ENCODE measurements at places on chromosomes 11 and 22.

DNA sequence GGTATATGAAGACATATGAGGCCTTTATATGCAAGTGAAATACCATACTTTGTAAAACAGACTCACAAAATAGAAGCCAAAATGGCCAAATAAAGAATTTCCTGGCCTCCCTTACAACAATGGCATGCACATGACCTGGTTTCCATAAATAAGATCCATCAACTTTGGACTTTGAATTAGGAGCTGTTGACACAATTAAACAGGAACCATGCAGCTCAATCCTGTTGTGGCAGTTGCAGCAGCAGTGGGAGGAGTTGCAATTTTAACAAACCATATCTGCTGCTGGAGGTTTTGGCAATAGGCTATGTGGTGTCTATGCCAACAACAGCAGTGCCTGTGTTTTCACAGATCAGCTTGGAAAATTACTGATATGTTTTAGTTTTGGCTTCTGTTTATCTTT lies 818.6 kb downstream of the FAM181B start:
- no peak for DNase-seq

DNA sequence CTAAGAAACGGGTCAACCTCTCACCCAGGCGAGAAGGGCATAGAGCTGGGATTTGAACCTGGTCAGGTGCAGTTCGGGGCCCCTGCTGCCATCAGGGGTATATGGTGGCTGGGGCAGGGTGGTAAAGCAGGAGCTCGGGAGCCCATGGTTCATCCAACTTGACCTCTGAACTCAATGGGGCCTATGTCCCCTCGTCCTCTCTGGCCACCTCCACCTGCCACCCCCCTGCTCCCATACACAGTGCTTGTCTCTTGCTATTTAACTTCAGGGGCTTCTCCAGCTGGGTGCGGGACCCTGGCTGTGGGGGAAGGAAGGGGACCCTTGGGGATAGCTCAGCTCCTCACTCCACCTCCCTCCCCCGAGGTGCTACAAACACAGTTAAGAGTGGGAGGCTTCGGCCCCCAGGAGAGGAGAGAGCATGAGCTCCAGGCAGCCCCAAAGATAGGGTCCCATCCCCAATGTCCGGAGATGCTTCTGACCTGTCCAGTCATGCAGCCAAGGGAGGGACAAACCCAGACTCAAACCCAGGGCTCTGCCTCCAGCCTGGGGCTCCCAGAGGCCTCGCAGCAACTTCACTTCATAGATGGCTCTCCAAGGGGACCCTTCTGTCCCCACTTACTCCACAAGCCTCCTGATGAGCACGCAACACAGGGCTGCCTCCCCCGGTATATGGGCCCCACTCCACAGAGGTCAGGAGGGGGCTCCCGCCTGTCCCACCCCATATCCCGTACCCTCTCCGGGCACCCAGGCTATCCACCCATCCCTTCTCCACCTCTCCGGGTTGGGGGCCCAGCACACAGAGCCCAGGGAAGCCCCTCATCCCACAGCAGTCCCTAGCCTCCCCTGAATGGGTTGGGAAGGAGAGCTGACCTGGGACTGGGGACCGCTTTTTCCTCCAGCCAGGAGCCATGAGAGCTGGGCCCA lies 712 bp downstream of the IL2RB start:
- DNase-seq = no peak

GRCh38 chr22:44277386-44278135 lies 35.2 kb downstream of the SHISAL1 start:
- DNase-seq = no peak

- no peak for DNase-seq
These were observed 67.3 kb downstream of the HIPK3 start for GRCh38 chr11:33324302-33324985.

DNA sequence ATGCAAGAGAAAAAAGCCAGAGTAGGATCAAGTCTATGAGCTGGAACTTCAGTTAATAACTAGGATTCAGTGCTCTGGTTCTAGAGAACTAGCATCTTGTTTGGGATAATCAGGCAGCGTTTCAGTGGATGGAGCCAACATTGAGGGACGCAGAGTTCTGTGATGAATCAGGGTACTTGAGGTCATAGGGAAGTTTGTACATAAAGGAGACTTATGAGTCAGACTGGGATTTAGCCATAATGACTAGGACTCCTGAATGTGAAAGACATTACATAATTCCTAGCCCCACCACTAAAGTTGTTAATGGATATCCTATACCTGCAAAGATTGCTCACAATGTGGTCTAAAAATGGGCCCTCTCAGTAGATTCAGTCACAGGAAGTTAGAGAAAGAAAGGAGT lies 6.8 kb downstream of the SLN start:
- DNase-seq = peak; percentile 90

- peak; percentile 82 for DNase-seq
These were observed 6.9 kb downstream of the BCL9L start for GRCh38 chr11:118918686-118919280.

DNA sequence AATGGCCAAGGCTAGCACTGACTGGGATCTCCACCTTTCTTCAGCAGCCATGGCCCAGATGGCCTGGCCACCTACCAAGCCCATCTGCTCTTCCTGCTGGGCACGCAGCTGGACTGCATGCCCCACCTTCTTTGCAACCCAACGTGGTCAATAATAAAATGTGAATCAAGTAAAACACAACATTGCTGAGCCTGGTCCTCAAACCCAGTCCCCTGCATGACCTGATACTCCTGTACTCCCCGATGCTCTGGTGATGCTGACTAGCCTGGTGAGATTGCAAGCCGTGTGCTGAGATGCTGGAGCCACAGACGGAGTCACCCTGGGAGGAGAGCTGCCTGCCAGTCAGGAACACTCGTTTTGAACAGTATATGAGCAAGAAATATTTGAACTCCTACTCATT lies 34.0 kb downstream of the PARVG start:
- DNase-seq = no peak

DNA sequence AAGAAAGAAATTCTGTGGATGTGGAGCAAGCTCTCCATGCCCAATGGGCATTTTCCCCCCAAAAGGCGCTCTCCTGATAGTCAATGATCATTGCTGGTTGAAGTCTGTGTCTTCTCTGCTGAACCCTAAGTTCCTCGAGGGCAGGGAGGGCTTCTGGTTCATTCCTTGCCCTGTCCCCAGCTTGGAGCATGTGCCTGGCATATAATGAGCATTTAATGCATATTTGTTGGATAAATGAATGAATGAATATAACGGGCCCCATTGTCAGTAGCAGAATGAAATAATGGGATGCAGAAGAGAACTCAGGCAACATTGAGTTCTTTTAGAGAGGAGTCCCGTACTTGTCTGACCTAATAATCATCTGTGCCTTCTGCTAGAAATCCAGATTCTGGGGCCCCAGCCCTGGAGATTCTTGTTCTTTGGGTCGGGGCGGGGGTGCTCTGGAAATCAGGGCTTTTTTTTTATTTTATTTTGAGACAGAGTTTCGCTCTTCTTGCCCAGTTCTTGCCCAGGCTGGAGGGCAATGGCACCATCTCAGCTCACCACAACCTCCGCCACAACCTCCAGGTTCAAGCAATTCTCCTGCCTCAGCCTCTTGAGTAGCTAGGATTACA lies 64.4 kb downstream of the CD82 start:
- DNase-seq = no peak

- DNase-seq = no peak
These were observed 77.8 kb downstream of the C11orf91 start for GRCh38 chr11:33622806-33623205.

DNA sequence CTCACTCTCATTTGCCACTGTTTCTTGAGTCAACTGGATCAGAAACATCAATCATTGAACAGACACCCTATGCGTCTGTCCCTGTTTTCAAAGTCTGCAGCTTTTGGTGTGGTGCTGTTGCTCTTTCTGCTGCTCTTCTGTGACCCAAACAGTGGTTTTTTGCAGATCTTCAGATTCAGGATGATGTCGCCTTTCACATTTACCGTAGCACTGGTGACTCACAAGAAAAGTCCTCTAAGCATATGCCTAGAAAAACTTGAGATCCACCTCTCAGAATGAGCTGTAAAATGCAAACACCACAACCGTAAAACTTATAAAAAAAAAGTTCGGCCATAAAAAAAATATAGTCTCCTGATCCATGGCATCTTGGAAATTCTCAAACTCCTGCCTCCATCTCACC lies 400.4 kb downstream of the NTM start:
- peak; percentile 50 for DNase-seq

DNA sequence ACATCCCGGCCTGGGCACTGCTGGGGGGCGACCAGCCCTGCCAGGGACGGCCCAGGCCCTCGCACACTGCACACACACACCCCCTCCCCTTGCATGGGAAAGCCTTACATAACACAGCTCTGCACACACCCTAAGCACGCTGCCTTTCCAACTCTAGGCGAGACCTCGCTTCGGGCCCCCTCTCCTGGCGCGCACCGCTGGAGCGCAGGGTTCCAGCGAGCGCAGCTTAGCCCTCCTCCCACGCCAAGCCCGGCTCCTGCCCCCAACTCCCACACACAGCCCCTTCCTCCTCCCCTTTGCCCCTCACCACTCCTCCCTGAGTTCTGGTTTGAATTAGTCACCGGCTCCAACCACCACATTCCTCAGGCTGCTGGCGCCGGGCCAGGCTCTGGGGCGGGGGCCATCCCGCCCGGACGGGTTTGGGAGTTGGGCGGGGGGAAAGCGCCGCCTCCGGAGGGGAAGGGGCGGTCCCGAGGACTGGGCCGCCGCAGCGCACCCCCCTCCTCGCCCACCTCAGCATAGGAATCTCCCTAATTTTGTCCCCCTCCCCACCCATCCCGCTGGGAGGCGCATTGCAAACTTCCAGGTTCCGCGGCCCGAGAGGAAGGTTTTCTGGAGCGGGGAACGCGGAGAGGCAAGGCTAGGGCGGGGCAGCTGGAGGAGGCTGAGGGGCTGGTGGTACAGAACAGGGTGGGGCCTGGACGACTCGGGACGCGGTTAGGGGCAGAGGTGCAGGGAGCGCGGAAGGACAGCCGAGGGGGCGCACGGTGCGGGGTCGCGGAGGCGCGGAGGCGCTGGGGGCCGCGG lies 966 bp downstream of the AHNAK start:
- peak; percentile 98 for DNase-seq

Measured in fibroblast of upper back skin (primary cell).